ENCODE measurements at places on chromosomes 3 and 15. TPM values are rescaled to one million over a fixed set of nuclear protein-coding genes. Genes with fewer than 3 reads are reported as not detected.

DNA sequence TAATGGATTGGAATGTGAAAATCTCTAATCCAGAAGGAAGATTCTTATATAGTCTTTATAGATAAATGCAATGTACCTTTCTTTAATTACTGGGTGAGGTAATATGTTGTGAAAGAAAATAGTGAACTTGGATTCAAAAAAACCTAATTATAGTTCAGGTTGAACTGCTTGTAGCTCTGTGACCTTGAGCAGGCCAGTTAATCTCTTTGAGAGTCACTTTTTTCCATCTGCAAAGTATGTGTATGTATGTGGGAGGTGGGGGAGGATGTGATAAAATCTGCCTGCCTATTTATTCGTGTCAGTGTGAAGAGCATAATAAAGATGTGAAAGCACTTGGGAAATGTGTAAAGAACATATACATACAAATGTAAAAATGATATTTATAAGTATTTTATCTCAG, 34.4 kb downstream of the GLCE start:
- H3K27ac ChIP-seq = no peak overlapping the region
- no peaks in the 10 kb centered on the region for H3K27me3 ChIP-seq
- H3K36me3 ChIP-seq = peaks cover 14% of the 10 kb centered on the region
- no peak for DNase-seq

DNA sequence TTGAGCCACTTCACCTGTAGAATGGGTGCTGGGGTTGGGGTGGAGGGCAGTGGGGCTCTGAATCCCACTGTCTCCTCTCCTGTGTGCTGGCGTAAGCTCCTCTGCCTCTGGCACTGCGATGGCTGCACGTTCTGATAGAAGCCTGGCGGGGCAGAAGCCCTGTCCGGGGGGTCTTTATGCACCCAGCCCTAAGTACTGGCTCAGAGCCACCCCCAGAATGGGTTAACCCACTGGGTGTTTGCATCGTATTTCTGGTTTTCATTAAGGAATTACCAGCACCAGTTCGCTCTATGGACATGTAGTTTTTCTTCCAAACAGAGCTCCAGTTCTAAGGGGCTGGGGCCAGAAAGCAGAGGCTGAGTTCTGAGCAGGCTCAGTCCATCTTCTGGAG, 37.7 kb upstream of the CDCP1 start:
- H3K4me3 ChIP-seq = no peak overlapping the region
- no peak for DNase-seq
- no peak overlapping the region for H3K27ac ChIP-seq

DNA sequence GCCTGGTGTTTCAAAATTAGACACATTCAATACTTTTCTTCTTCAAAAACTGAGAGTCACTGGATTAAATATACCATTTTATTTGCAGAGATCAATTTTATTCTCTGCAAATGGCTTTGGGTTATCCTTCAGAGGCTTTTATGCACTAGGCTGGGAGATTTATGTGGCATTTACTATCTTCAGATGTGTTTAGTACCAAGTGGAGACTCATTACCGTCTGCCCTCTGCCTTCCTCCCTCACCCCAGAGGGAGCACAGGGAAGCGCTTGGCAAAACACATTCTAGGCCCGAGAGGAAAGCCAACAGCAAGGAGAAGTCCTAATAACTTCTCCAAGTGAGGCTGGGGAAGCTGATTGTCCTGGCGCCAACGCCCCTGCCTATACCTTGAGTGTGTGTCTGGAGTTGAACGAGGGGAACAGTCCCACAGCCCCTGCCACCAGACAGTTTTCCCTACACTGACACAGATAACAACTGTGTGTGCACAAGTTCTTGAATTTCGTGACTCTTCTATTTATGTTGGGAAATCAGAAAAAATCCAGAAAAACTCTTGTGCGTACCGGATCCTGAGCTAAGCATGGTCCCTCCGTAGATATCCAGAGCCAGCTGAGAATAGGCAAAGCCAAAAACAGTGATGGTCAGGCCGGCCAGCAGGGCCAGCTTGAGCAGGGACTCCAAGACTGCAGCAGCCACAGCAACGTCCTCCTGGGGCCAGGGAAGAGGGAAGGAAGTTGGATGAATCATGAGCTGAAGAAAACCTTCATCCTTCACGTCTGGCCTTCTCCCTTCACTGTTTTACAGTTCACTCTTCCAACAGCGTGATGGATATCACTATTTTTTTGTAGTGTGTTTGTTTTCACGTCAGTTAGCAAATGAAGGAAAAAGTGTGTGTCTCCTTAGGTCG, 26.6 kb downstream of the RFT1 start:
- no peaks in the 10 kb centered on the region for H3K27me3 ChIP-seq
- peaks cover 13% of the 10 kb centered on the region for H3K36me3 ChIP-seq
- H3K27ac ChIP-seq = no peak overlapping the region
- H3K4me3 ChIP-seq = no peak overlapping the region

LRRC31 gene
- total RNA-seq = not detected

NMB gene
- total RNA-seq = 5.3 TPM

OSBPL10 gene
- total RNA-seq = 23.8 TPM

SLC2A2 gene
- total RNA-seq = 0.20 TPM

TRIM71 gene
- 169 TPM for total RNA-seq

CFAP44 gene
- total RNA-seq = 0.66 TPM

SI gene
- not detected for total RNA-seq

Measured in endodermal cell (in vitro differentiated cells).